ENCODE measurements at places on chromosomes 2 and 18.
A peak's percentile ranks its signal among the peaks of the same experiment; 100 is the strongest.

- no peak for DNase-seq
These were observed 6.1 kb upstream of the DNMT3A start for GRCh38 chr2:25347846-25348245.

GRCh38 chr2:138767101-138767500 lies 13.1 kb downstream of the NXPH2 start:
- no peak for DNase-seq

- no peak for DNase-seq
These were observed 474.5 kb downstream of the TGIF1 start for GRCh38 chr18:3924455-3924854.

DNA sequence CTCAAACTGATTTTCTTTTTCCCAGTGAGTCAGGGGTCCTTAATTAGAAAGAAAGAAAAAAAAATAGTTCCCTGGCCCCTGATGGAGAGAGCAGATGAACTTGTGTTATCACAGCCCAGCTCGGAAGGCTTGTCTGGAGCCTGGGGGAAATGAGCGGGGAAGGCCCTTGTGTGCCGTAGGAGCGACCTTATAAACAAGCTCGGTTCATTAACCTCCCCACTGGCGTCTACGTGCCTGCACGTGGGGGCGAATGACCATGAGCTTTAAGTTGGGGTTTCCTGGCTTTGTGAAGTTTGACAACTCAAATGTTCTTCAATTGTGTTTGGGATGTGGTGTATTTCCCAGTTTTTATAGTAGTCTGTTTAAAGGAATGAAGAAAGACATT lies 69.5 kb downstream of the EPAS1 start:
- no peak for DNase-seq

DNA sequence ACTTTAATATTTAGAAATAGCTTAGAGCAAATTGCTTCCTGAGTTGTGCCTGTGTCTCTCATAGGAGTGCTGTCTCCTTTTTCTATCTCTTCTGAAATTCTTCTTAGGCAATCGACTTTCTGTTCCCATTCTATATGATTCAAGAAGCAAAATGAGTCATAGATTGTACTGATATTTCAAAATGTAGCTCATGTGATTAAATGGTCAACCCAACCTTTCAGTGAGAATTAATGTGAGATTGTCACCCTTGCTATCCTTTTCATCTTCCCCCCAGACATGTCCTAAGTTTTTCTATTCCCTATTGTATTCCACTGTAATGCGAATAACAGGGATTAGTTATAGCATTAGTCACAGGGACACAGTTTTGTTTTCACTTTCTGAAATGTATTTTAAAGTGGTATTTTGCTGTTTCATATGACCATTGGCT lies 413.6 kb downstream of the THSD7B start:
- no peak for DNase-seq

GRCh38 chr2:136291871-136292270 lies 173.9 kb upstream of the CXCR4 start:
- no peak for DNase-seq

GRCh38 chr2:206784559-206785353 lies 19.4 kb downstream of the FASTKD2 start:
- DNase-seq, result no peak

GRCh38 chr18:6058941-6059340 lies 163.6 kb upstream of the TMEM200C start:
- DNase-seq, result peak; percentile 22

Measured in DMS153 (cell line).